ENCODE measurements at places on chromosomes 2 and 18. TPM values are rescaled to one million over a fixed set of nuclear protein-coding genes. Genes with fewer than 3 reads are reported as not detected.

PTGR3 gene
- total RNA-seq: 3.6 TPM

IL1R2 gene
- not detected for total RNA-seq

STEAP3 gene
- total RNA-seq: 13.1 TPM

EFEMP1 gene
- 292 TPM for total RNA-seq
